Calu3 (cell line): ENCODE measurements at places on chromosomes 1 and 21. TPM values are rescaled to one million over a fixed set of nuclear protein-coding genes. Genes with fewer than 3 reads are reported as not detected.

DNA sequence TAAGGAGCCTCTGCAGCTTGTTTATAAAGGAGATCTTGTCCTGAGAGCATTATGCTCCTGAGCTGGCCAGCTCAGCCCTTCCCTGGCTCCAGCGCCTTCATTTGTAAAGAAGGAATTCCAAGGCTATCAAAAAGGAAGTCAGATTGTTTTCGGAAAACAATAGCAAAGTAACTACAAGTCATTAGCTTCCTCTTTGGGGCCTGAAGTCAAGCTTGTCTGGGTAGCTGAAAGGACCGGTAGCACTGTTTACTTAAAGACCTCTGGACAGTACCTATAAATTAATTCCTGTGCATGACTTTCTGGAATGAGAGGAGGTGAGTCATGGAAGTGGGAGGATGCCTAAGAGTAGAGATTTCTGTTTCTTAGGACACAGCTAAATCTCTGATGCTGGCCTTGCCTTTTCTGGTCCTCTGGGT lies 20.7 kb upstream of the GJA5 start:
- peaks cover 30% of the 10 kb centered on the region for H3K27me3 ChIP-seq
- DNase-seq: no peak
- no peaks in the 10 kb centered on the region for H3K36me3 ChIP-seq
- no peak overlapping the region for H3K27ac ChIP-seq

DNA sequence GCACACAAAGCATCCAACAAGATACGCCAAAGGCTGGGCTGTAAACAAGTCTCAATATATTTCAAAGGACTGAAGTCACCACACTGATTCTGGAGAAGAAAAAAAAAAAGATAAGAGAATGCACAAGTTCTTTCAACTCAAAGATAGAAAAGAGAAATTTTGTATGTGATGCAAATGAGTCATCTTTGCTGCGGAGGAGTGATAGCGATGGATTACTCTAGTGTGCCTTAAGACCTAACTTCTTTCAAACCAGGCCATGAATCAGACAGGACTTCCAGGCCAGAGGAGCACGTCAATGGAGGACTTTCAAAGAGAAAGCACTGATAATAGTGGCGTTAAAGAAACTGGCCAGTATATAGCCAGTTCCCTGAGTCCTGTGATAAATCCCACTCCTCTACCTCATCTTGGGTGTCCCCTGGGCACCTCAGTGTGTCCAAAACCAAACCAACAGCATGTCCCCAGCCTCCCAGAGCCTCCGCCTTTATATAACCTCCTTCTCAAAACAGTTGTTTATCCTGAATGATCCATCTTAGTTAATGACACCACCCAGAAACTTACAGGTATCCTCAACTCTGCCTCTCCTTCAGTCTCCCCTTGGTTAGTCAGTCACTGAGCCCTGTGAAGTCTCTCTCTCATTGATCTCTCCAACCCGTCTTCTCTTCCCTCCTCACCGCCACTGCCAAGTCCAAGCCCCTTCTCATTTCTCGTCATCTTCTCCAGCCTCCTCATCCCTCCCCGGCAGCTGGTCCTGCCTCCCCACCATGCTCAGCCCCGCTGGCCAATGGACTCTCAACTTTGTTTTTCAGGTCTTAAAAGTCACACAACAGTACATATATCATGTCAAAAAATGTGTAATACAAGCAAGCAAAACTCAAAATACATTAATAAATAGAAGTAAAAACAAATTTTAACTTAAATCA lies 47.2 kb upstream of the IFFO2 start:
- no peak overlapping the region for H3K27ac ChIP-seq
- no peaks in the 10 kb centered on the region for H3K36me3 ChIP-seq
- no peaks in the 10 kb centered on the region for H3K27me3 ChIP-seq
- H3K4me3 ChIP-seq: no peak overlapping the region

DNA sequence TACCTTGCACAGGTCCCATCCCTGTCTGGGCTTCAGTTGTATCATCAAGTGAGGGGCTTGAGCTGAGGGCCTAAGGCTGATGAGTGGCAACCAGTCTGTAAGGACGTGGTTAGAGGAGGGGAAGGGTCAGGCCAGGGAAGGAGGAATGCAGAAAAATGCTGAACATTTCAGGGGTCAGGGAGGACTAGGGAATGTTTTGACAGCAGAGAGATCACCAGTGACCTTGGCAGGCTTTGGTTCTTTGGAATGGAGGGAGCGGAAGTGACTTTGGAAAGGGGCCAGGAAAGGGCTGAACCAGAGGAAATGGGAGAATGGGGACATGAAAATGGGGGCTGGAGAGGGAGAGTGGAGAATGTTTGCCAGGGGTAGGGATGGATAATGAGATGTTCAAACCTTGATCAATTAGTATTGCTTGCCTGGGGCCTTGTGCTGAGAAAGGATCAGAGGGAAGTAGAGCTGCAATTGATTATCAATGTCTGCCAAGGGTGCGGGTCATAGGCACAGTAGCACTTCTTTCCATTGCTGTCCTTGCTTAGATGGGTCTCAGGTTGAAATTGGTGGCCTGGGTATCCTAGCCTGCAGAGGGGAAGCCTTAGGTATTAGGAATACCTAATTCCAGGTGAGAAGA lies 7.4 kb downstream of the LDLRAP1 start:
- no peak for DNase-seq

- H3K27me3 ChIP-seq: no peaks in the 10 kb centered on the region
- H3K27ac ChIP-seq: no peak overlapping the region
- H3K4me1 ChIP-seq: peaks cover 9% of the 10 kb centered on the region
Measured at GRCh38 chr1:233081735-233082134, 131.3 kb downstream of the NTPCR start.

- no peaks in the 10 kb centered on the region for H3K27me3 ChIP-seq
- H3K27ac ChIP-seq: no peak overlapping the region
- no peak overlapping the region for H3K4me3 ChIP-seq
- no peak for DNase-seq
- H3K4me1 ChIP-seq: peaks cover 14% of the 10 kb centered on the region
Measured at GRCh38 chr1:109256971-109257681, 7.8 kb downstream of the CELSR2 start.

DNA sequence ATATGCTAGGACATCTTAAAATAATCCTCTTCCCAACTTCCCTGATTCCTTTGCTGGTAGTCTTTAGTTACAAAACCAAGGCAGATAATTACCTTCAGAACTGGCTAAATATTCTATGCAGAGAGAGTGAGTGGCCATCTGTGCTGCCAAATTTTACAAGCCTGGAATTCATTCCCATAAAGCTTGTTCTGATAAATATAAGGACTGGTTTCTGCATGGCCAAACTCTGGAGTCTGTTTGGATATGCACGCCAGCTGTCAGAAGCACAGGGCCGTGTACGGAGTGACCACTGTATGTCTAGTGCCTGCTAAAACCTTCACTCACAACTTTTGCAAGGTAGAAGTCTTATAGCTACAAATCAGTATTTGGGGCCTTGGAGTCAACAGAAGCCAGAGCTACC lies 66.5 kb upstream of the RAVER2 start:
- no peaks in the 10 kb centered on the region for H3K4me1 ChIP-seq
- no peaks in the 10 kb centered on the region for H3K27me3 ChIP-seq
- H3K36me3 ChIP-seq: no peaks in the 10 kb centered on the region
- no peak for DNase-seq

DNA sequence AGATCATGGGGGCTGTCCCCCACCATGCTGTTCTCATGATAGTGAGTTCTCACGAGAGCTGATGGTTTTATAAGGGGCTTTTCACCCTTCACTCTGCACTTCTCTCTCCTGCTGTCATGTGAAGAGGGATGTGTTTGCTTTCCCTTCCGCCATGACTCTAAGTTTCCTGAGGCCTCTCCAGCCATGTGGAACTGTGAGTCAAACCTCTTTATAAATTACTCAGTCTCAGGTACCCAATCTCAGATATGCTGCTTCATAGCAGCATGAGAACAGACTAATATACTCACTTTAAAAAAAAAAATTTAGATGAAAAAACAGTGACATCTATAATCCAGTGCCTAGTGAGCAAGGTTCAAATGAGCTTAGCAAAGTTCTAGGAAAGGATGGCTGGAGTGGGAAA lies 135.1 kb upstream of the RAB4A start:
- DNase-seq: no peak
- H3K27me3 ChIP-seq: no peaks in the 10 kb centered on the region
- H3K27ac ChIP-seq: no peak overlapping the region
- H3K36me3 ChIP-seq: peaks cover 30% of the 10 kb centered on the region

GRCh38 chr1:241834733-241835377 lies 13.1 kb upstream of the EXO1 start:
- no peaks in the 10 kb centered on the region for H3K36me3 ChIP-seq
- no peaks in the 10 kb centered on the region for H3K27me3 ChIP-seq
- H3K4me3 ChIP-seq: no peak overlapping the region
- H3K4me1 ChIP-seq: peaks cover 8% of the 10 kb centered on the region
- DNase-seq: peak; percentile 16

- DNase-seq: no peak
- H3K4me3 ChIP-seq: no peak overlapping the region
- H3K27me3 ChIP-seq: no peaks in the 10 kb centered on the region
- no peaks in the 10 kb centered on the region for H3K36me3 ChIP-seq
Measured at GRCh38 chr1:164261691-164262240, 297.2 kb upstream of the PBX1 start.

GRCh38 chr1:30515755-30516484 lies 207.5 kb downstream of the MATN1 start:
- no peak for DNase-seq
- H3K4me3 ChIP-seq: no peak overlapping the region
- no peaks in the 10 kb centered on the region for H3K36me3 ChIP-seq
- no peak overlapping the region for H3K27ac ChIP-seq
- H3K4me1 ChIP-seq: peaks cover 17% of the 10 kb centered on the region

- no peaks in the 10 kb centered on the region for H3K27me3 ChIP-seq
- DNase-seq: no peak
- no peak overlapping the region for H3K27ac ChIP-seq
Measured at GRCh38 chr1:97826820-97827219, 94.0 kb downstream of the DPYD start.

GRCh38 chr1:47407481-47407880 lies 8.6 kb upstream of the FOXE3 start:
- H3K4me1 ChIP-seq: no peaks in the 10 kb centered on the region
- no peak overlapping the region for H3K4me3 ChIP-seq
- H3K36me3 ChIP-seq: no peaks in the 10 kb centered on the region
- no peak overlapping the region for H3K27ac ChIP-seq
- H3K27me3 ChIP-seq: peaks cover 71% of the 10 kb centered on the region

The SPRR3 gene
- 6.2 and 26.7 TPM in 2 replicates for total RNA-seq

The GSTM2 gene
- total RNA-seq: 2.5 and 3.2 TPM in 2 replicates

The CATSPERE gene
- total RNA-seq: 0.49 and 1.3 TPM in 2 replicates

The ZNF683 gene
- not detected in 2 replicates for total RNA-seq

The OR2L2 gene
- total RNA-seq: 0.21 TPM in 1 of 2 replicates, not detected in the other

The TUFT1 gene
- 31.4 and 34.3 TPM in 2 replicates for total RNA-seq

The OR2L5 gene
- not detected in 2 replicates for total RNA-seq

The NEK2 gene
- 32.7 and 43.2 TPM in 2 replicates for total RNA-seq
